ENCODE measurements at places on chromosomes 12 and 14.
A peak's percentile ranks its signal among the peaks of the same experiment; 100 is the strongest.

DNA sequence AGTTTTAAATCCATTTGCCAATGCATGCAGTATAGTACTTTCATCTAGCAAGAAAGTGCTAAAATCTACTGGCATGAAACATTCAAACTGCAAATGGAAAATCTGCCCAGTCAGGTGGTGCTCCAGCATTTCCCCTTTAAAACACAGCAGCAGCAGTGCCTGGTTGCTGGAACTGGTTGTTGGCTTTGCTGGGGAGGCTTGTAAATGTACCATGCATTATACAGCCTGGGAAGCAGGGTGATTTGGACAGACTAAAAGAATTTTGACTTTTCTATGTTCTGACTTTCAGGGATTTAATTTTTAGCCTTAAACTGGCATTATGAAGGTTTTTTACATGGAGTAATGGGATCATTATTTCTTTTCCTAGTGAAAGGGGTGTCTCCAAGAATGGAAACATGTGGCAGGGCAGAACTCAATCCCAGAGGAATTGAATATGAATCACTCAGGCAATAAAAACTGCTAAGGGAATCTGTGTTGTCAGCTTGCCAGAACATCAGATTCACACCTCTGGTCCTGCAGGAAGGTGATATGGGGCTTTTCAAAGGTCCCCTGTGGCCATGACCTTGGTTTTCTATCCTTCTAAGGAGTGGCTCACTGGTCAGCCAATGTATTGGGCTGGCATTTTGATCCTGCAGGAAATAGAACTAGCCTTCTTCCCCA, 9.0 kb upstream of the PAX9 start:
- DNase-seq, result no peak

GRCh38 chr12:102964872-102965271, 7.4 kb downstream of the ASCL1 start:
- DNase-seq, result no peak

DNA sequence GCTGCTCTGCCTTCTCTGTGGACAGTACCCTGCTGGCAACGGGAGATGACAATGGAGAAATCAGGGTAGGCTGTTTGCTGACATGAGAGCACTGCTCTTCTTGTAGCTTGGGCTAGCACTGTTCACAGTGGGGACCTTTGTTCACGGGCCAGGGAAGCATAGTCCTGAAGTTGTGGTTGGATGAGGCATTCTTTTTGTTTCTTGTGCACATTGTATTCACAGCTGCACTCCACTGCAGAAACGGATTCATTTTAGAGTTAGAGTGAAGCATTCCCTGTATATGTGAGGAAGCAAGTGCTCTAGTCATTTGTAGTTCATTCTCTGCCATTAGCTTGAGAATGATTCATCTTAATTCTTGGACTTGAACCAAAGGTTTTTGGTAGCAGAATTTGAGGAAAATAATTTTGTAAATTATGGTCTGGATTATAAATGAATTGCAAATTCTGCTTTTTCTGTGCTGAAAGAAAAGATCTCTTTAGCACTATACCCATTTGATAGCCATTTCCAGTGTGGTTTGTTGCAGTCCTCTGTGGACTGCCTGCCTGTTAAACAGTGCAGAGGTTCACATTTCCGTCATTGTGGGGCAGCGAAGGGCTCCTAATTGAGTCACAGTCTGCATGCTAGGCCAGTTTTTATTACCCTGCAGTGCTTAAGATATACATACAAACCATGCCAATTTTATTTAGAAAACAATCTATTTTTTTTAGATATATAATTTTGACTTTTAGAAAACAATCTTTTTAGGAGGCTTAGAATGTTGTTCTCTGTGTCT, 80.6 kb downstream of the APAF1 start:
- peak; percentile 72 for DNase-seq

GRCh38 chr12:98059659-98060343, 455.6 kb upstream of the TMPO start:
- no peak for DNase-seq

- DNase-seq, result peak; percentile 25
Observed at GRCh38 chr12:45774508-45775162, 45.1 kb downstream of the ARID2 start.

- no peak for DNase-seq
Observed at GRCh38 chr12:108778053-108778452, 46.7 kb upstream of the CORO1C start.

DNA sequence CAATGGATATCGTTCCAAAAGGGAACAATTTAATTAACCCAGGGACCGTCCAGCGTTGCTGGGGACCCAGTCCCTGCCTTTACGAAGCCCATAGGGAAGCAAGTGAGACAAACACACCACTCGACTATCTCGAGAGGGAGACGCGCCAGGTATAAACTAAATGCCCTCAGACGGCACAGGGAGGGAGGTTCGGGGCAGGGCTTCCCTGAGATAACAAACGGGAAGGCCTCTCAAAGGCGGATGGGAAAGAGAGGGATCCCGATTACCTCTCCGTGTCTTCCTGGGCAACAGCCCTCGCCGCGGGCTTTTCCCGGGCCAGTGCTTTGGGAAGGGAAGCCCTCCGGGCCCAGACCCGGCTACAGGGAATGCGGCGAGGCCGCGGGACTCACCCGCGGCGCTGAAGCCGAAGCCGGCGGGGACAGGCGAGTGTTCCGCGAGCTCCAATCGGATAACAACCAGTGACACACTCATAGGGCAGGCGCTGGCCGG, 390 bp downstream of the BRAP start:
- no peak for DNase-seq

- no peak for DNase-seq
Observed at GRCh38 chr12:99911967-99912366, 72.8 kb downstream of the ANKS1B start.

GRCh38 chr14:92400579-92401444, 77.8 kb downstream of the SLC24A4 start:
- DNase-seq, result no peak

- DNase-seq, result no peak
Observed at GRCh38 chr12:95446506-95446900, 27.4 kb upstream of the METAP2 start.

DNA sequence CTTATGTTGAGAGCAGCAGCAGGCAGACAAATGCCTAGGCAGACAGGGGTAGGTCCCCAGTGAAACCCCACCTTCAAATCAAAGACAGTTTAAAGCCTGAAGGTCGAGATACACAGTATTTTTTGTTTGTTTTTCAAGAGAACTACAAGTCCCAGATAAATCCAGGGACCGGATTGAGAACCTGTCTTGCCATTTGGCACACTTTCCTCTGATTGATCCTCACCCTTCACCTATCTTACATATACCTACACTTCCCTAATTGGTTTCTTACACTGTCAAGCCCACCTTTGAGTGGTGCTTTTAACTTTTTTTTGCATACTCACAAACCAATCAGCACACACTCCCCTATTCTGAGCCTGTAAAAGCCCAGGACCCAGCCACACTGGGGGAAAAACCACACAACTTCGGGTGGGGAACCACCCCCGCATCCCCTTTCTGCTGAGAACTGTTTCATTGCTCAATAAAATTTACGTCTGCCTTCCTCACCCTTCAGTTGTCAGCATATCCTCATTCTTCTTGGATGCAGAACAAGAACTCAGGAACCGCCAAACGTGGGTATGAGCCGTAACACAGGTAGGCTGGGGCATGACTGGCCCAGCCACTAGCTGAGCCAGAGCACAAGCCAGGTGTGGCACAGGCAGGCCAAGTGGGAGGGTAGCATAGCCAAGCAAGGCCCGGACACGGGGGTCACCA, 11.1 kb downstream of the DICER1 start:
- no peak for DNase-seq

DNA sequence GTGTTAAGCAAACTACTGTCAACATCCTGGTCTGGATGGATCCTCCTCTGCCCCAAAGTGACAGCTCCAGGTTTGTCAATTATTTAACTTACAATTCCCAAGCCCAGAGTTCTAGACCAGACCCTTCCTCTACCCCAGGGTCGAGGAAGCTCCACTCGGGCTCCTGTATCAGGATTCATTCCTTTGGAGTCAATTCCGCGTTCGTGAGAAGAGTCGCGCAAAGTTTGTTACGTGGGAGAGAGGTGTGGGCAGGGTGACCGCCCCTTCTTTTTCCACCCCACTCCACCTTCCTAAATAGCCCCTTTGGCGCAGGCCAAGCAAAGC, 479 bp downstream of the SEL1L start:
- DNase-seq, result no peak

DNA sequence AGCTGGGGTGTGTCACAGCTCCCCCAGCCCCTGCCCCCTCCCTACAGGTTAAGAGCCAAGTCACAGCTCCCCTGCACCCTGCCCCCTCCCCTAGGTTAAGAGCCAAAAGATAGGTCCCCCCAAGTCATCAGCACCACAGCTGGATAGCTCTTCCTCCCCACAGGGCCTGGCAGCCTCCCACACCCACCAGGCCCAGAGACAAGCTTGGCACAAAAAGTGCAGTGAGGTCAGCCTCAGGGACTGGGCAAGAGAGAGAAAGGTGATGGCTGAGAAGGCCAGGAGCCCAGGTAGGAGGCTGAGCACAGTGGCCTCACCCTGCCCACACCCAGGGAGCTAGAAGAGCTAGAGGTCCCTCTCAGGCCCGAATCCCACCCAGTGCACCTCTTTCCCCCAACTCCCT, 8.7 kb downstream of the ITGA7 start:
- DNase-seq, result no peak

DNA sequence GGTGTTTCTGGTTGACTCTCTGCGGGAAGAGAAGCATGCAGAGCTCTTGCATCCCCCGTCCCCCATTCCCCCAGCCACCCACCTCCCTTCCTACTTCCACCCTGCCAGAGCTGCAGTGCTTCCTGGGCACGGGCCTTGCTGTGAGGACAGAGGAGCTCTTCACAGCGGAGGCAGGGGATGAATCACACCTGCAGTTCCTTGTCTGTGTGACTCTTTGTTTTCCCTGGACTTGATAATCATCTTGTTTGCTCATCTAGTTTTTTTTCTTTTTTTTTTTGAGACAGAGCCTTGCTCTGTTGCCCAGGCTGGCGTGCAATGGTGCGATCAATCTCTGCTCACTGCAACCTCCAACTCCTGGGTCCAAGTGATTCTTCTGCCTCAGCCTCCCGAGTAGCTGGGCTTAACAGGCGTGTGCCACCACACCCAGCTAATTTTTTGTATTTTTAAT, 27.8 kb downstream of the ANKRD9 start:
- no peak for DNase-seq

GRCh38 chr12:117333331-117333881, 28.0 kb downstream of the NOS1 start:
- no peak for DNase-seq

GRCh38 chr14:49106741-49107667, 479.2 kb downstream of the RPS29 start:
- no peak for DNase-seq

- peak; percentile 73 for DNase-seq
Observed at GRCh38 chr12:124921200-124922031, 7.0 kb upstream of the UBC start.

- DNase-seq, result no peak
Observed at GRCh38 chr12:1907652-1908611, 10.5 kb downstream of the CACNA2D4 start.

- DNase-seq, result no peak
Observed at GRCh38 chr12:83823386-83824045, 1089.1 kb downstream of the SLC6A15 start.

DNA sequence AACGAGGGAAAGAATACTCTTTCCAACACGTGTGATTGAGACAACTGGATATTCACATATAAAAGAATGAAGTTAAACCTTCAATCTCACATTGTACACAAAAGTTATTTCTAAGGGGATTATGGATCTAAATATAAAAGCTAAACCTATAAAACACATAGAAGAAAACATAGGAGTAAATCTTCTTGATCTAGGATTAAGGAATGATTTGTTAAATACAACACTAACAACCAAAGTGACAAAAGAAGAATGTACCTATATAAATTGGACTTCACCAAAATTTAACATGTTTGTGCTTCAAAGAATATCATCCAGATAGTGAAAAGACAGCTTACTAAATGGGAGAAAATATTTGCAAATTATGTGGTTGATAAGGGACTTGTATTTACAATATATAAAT, 36.9 kb upstream of the DLGAP5 start:
- DNase-seq, result no peak

- DNase-seq, result no peak
Observed at GRCh38 chr12:57632073-57632957, 686 bp downstream of the B4GALNT1 start.

GRCh38 chr12:120590741-120591407, 9.7 kb upstream of the POP5 start:
- DNase-seq, result no peak

GRCh38 chr12:102437511-102437910, 42.9 kb downstream of the IGF1 start:
- no peak for DNase-seq

GRCh38 chr12:112375105-112375504, 7.1 kb downstream of the HECTD4 start:
- DNase-seq, result no peak

- DNase-seq, result no peak
Observed at GRCh38 chr12:122036153-122036552, 14.5 kb downstream of the BCL7A start.

DNA sequence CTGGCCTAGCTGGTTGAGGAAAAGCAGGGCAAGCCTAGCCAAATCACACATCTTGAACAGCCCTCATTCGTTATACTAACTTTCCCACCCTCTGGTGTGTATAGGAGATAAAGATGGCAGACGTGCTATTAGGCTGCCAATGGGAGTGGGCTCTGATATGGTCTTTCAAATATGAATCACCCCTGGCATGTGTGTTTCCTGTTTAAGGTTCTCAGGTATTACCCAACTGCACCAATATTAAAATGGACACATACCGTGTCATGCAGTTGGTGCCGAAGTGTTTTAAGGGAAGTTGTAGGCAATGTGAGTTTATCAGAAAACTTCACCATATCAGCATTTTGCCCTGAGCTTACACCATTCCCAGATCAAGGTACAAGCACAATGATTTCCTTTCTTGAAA, 33.4 kb downstream of the CHST11 start:
- DNase-seq, result no peak

GRCh38 chr12:105995961-105996431, 142.8 kb downstream of the NUAK1 start:
- no peak for DNase-seq

DNA sequence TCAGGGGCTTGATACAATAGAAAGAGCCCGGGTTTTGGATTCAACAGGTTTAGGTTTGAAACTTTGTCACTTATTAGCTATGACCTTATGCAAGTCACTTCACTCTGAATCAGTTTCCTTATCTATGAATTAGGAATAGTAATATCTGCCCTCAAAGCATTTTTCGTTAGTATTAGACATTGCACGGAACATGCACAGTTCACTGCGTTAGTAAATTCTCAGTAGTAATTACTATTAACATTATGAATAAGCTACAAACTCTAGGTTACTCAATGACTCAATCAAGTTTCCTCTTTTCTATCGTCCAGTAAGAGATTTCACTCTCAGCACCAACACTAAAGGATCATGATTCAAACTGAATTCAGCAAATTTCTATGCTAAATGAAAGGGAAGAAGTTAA, 150.3 kb downstream of the CEP83 start:
- DNase-seq, result no peak

- peak; percentile 63 for DNase-seq
Observed at GRCh38 chr12:51368640-51369517, 22.3 kb downstream of the GALNT6 start.

- peak; percentile 70 for DNase-seq
Observed at GRCh38 chr12:26434299-26435068, 239.1 kb downstream of the SSPN start.
